ENCODE measurements at places on chromosomes 7 and 10.

DNA sequence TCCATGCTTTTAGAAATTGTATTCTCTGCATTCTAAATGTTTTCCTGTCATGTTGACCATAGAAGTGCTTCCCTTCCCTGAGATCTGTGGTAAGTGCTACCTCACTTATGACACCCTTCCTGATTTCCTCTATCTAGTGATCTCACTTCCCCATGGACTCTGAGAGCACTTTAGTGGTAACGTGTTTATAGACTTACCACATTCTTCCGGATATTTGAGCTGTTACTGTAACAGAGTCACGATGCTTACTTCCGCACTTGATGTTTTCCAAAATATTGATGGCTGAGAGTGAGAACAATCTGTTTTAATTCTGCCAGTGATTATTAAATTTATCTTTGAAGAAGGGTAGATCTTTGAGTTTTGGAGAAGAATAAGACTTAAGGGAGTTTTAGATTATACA is 60.1 kb upstream of the NAMPT start:
- H3K27me3 ChIP-seq = no peaks in the 10 kb centered on the region
- H3K36me3 ChIP-seq = no peaks in the 10 kb centered on the region
- no peak overlapping the region for H3K27ac ChIP-seq
- H3K4me1 ChIP-seq = peaks cover 1% of the 10 kb centered on the region

GRCh38 chr7:106222545-106222944 is 62.2 kb downstream of the NAMPT start:
- H3K27me3 ChIP-seq = no peaks in the 10 kb centered on the region
- H3K4me3 ChIP-seq = no peak overlapping the region
- H3K36me3 ChIP-seq = no peaks in the 10 kb centered on the region
- no peak overlapping the region for H3K27ac ChIP-seq
- no peaks in the 10 kb centered on the region for H3K4me1 ChIP-seq
- no peak for DNase-seq

- H3K4me3 ChIP-seq = no peak overlapping the region
- H3K36me3 ChIP-seq = no peaks in the 10 kb centered on the region
- H3K4me1 ChIP-seq = peaks cover 2% of the 10 kb centered on the region
- DNase-seq = no peak
Observed at GRCh38 chr10:6578795-6579182, 1.3 kb downstream of the PRKCQ start.

- H3K27ac ChIP-seq = no peak overlapping the region
- H3K36me3 ChIP-seq = no peaks in the 10 kb centered on the region
- H3K4me1 ChIP-seq = peaks cover 10% of the 10 kb centered on the region
- peak overlapping the region; percentile 65 for H3K4me3 ChIP-seq
Observed at GRCh38 chr10:118958984-118959925, 70.3 kb upstream of the NANOS1 start.

DNA sequence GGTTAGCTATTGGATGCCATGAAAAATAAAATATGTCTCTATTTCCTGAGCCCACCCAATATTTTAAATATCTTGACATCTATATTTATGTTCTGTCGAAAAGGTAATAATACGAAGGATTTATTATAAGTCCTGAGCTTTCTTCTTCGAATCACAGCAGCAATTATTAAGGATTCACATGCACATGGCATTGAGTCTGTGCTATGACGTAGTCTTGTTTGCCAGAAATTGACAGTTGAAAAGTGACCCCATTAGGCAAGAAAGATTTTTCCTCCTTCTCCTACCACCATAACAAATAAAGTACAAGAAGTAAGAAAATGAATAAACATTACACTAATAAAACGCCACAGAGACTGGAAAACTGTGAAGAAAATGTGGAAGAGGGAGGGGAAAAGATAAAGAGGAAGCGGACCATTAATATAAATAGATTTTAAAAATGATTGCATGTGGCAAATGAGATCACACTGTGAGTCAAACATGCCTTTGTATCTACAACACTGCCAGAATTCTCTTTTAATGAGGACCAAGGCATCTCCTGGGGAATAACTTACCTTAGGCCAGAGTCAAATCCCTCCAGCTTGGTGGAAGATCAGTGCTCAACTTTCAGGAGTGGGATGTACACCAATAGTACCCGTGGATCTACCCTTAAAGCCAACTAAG is 21.6 kb downstream of the FZD1 start:
- no peak overlapping the region for H3K27ac ChIP-seq
- no peaks in the 10 kb centered on the region for H3K36me3 ChIP-seq
- no peak for DNase-seq
- H3K4me1 ChIP-seq = peaks cover 5% of the 10 kb centered on the region
- H3K4me3 ChIP-seq = no peak overlapping the region

DNA sequence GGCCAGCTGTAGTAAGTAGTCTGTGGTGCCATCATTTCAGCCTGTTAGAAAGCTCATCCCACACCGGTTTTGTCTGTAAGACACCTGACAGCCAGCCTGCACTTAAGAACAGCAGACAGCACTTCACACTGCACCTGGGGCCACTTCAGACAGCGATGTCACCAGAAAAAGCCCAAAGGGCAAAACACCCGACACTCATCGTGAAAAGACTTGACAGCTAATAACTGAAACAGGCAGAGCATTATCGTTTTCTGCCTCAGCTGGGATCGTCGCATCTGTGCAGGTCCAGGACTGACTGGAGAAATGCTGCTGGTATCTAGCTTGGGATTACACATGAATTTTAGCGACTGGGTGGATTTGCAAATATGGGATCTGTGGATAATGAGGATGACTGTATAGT is 16.8 kb upstream of the LAT2 start:
- no peak overlapping the region for H3K27ac ChIP-seq
- H3K4me1 ChIP-seq = peaks cover 3% of the 10 kb centered on the region
- H3K36me3 ChIP-seq = peaks cover 90% of the 10 kb centered on the region

DNA sequence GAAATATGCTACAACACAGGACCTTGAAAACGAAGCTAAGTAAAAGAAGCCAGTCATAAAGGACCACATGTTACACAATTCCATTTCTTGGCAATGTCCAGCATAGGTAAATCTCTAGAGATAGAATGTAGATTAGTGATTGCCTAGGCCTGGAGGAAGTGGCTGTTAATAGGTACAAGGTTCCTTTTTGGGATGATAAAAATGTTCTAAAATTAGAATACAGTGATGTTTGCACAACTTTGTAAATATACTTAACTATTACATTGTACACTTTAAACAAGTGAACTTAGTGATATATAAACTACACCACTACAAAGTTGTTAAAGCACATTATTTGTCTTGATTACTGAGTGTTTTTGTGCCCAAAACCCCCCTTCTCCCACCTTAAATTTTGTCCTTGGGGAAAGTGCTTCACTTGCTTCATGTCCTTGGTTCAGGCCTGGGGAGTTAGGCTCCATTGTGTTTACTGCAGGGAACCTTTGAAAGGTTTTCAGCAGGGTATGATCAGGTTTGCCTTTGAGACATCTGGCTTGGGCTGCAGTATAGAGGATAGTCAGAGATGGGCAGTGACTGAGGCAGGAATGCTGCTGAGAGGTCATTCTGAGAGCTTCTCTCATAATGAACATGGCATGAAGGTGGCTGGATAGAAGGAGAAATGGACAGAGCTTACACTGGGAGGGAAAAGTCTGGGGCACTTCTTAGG is 1052.6 kb downstream of the REEP3 start:
- H3K36me3 ChIP-seq = no peaks in the 10 kb centered on the region
- no peak overlapping the region for H3K4me3 ChIP-seq
- H3K4me1 ChIP-seq = no peaks in the 10 kb centered on the region
- no peak overlapping the region for H3K27ac ChIP-seq
- no peaks in the 10 kb centered on the region for H3K27me3 ChIP-seq

DNA sequence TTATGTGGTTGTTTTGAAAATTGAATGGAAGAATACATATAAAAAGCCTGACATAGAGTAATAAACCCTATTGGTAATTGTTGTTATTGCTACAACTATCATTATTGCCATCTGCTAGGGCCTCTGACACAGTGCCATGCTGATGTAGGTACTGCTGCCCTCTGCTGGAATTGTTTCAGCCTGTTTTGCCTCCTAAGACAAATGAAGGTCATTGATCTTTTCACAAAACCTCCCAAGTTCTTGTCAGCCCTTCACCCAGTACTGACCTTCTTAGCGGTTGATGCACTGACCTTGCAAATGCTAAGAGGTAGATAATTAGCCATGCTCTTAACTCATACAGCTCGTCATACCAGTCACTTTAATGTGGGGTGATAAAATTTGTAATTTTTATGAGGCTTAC is 975.2 kb downstream of the SORCS1 start:
- H3K4me3 ChIP-seq = no peak overlapping the region
- H3K27me3 ChIP-seq = no peaks in the 10 kb centered on the region
- H3K27ac ChIP-seq = no peak overlapping the region
- DNase-seq = peak; percentile 2
- no peaks in the 10 kb centered on the region for H3K36me3 ChIP-seq

DNA sequence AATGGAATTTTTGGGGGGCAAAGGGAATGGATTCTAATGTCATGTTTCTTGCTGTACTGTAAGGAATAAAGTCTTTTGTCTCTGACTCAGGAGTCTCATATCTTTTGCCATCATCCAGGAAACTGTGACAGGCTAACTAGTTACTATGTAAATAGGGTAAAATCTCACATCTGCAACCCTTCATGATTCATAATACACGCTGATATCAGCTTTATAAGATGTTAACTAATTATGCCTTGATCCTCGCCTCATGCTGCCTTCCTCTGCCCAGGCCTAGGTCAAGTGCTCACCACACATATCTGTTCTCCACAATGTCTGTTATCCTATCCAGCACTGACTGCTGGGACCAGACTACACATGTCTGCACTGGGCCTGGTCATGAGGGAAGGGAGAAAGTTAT is 81.3 kb upstream of the CXCL12 start:
- peak; percentile 75 for DNase-seq
- peaks cover 6% of the 10 kb centered on the region for H3K4me1 ChIP-seq
- peaks cover 16% of the 10 kb centered on the region for H3K27me3 ChIP-seq
- H3K36me3 ChIP-seq = no peaks in the 10 kb centered on the region
